ENCODE measurements at places on chromosomes 1 and 21. TPM values are rescaled to one million over a fixed set of nuclear protein-coding genes. Genes with fewer than 3 reads are reported as not detected.

- peak; percentile 33 for DNase-seq
Measured at GRCh38 chr1:21261551-21262292, 28.5 kb downstream of the ECE1 start.

DNA sequence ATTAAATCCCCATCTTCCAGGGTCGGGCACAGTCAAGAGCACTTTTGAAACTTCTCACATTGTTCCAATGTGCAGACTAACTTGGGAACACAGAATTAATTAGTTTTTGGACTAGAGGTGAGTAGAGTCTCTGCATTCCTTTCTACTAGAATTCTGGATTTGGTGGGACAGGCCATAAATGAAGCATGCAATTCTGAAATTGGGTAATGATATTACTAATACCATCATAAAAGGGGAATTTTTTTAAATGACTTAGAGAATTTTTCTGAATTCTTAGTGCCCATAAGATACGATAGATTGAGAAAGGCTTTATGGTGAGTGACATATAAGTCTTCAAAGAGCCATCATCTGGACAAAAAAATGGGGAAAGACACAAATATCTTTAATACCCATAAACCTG lies 41.8 kb downstream of the ADAMTS5 start:
- no peak for DNase-seq

- peak; percentile 54 for DNase-seq
Measured at GRCh38 chr1:12339396-12339795, 109.6 kb downstream of the VPS13D start.

GRCh38 chr1:176517484-176517883 lies 54.5 kb downstream of the PAPPA2 start:
- DNase-seq: no peak

- DNase-seq: no peak
Measured at GRCh38 chr1:169098380-169098779, 8.1 kb upstream of the ATP1B1 start.

Gene IL23R
- total RNA-seq: not detected

Gene FCAMR
- not detected for total RNA-seq

- no peak for DNase-seq
Measured at GRCh38 chr21:17542371-17543011, 29.6 kb downstream of the CXADR start.

Gene SELL
- total RNA-seq: not detected

Gene SPRR3
- total RNA-seq: not detected
